CD4-positive, alpha-beta T cell (primary cell): ENCODE measurements at places on chromosomes 5 and 9.

- DNase-seq = no peak
Observed at GRCh38 chr9:89838621-89839020, 233.8 kb downstream of the GADD45G start.

GRCh38 chr9:84297162-84297821 is 43.3 kb downstream of the SLC28A3 start:
- DNase-seq = no peak

- no peak for DNase-seq
Observed at GRCh38 chr5:75331-76320, 16.3 kb upstream of the PLEKHG4B start.

DNA sequence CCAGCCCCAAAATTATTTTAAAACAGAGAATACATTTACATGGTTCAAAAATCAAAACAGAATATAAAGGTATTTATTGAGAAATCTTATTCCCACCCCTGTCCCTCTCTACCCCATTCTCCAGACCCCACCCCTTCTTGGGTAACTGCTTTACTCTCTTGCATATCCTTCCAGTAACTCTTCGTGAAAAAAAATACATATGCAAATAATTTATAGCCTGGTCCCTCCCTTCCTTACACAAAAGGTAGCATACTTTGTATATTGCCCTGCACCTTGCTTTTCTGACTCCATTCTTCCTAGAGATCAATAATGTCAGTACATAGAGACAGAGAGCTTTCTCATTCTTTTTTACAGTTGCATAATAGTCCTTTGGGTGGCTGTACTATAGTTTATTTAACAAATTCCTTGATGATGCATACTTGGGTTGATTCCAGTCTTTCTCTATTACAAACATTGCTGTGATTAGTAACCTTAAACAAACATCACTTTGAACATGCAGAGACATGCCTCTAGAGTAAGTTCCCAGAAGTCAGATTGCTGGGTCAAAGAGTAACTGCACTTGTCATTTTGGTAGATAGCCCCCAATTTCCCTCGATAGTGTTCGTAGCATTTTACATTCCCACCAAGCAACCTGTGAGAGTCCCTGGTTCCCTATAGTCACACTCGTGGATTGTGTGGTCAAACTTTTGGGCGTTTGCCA is 47.9 kb downstream of the STOM start:
- DNase-seq = peak; percentile 5

DNA sequence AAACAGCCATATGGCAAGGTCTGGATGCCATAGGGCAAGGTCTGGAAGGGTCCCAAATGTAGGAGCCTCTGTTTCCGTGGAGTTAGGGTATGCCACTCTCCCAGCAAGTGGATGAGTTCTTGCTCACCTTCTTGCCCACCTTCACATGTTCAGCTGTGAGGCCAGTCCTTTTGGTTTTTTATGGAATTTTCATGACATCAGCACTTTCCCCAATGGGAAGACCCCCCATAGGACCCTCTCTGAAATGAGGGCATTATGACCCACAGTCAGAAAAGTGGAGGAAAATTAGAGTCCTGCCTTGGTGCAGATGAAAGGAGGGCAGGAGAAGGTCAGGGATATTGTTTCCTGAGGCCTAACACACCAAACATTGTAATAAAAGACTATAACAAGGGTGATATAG is 53.9 kb downstream of the RASA1 start:
- DNase-seq = no peak

- DNase-seq = no peak
Observed at GRCh38 chr5:179123491-179124272, 63.5 kb downstream of the ZNF354C start.

- DNase-seq = no peak
Observed at GRCh38 chr5:91643797-91644196, 260.7 kb upstream of the ARRDC3 start.

GRCh38 chr9:14401911-14402310 is 88.0 kb upstream of the NFIB start:
- no peak for DNase-seq

GRCh38 chr9:90915693-90916092 is 114.1 kb downstream of the SYK start:
- no peak for DNase-seq

- DNase-seq = no peak
Observed at GRCh38 chr9:113622600-113623400, 159.3 kb downstream of the RGS3 start.

DNA sequence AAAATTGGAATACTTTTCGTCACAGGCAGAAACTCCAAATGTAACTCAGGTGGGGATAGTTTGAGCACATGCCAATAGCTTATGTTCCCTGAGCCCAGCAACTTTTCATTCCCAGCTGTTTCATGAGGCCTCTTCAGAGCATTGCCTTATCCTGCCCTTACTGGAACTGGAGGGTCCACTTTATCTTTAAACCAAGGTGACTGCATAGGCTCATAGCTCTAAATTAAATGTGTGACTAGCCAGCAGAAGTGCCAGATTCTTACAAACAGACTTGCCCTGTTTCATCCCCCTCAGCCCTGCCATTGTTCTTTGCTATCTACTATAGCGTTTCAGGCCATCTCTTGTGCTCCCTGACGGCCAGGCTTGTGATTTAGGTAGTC is 8.1 kb upstream of the LCP2 start:
- no peak for DNase-seq

DNA sequence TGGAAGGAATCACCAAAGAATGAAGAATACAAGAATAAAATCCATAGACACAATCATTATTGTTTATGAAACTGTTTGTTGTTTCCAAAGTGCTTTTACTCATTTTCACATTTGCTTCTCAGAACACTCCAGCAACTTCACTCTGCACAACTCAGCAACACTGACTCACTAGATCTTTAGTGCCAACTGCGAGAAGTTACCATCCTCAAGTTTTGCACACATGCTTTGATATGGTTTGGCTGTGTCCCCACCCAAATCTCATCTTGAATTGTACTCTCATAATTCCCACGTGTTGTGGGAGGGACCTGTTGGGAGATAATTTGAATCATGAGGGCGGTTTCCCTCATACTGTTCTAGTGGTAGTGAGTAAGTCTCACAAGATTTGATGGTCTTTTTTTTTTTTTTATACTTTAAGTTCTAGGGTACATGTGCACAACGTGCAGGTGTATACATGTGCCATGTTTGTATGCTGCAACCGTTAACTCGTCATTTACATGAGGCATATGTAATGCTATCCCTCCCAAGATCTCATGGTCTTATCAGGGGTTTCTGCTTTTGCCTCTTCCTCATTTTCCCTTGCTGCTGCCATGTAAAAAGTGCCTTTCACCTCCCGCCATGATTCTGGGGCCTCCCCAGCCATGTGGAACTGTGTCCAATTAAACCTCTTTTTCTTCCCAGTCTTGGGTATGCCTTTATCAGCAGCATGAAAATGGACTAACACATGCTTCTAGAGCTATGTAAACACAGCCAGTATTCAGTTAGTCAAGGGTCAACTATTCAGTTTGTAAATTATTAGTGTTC is 36.9 kb downstream of the CLINT1 start:
- DNase-seq = no peak

DNA sequence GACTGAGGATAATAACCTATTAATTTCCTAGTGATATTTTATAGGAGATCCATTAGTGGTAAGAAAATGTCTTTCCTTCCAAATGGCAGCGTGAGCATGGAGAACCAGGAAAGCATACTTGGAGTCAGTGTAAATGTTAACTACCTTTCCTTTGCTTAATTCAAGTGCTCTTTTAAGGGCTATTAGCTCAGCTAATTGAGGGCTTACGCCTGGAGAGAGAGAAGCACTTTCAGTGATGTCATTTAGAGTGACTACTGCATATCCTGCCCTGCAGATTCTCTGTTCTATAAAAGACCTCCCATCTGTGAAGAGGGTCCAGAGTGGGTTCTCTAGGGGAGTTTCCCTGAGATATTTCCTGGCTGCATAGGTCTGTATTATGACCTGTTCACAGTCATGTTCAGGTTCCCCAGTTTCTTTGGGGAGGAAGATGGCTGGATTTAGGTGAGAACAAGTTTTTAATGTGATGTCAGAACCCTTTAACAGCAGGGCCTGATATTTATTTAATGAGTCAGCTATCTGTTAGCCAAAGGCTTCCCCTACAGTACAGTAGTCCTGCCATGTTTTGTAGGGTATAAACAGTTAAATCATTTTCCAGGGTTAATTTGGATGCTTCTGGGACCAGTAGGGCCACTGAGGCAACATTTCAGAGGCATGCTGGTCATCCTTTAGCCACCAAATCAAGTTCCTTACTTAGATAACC is 89.6 kb downstream of the TRIM36 start:
- no peak for DNase-seq

DNA sequence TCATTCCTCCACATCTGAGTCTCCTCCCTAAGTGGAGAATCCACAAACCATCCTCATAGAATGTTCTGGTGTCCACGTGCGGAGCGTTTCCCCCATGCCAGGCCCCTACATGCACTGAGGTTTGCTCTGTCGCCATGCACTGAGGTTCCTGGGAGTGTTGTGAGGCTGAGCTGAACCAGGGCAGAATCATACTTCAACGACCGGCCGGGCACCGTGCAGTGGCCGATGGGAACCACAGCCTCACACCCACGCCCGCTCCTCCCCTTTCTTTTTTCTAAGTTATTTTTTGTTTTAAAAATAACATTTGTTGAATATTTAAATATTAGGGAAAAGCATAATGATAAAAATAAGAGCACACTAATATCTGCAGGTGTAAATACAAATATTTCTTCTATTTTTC is 260.4 kb upstream of the IRX4 start:
- DNase-seq = no peak

GRCh38 chr9:132708769-132709430 is 38.6 kb downstream of the GTF3C4 start:
- no peak for DNase-seq

GRCh38 chr5:157734436-157734835 is 3.2 kb downstream of the THG1L start:
- no peak for DNase-seq

- DNase-seq = no peak
Observed at GRCh38 chr5:89934069-89934468, 475.5 kb downstream of the CETN3 start.

- no peak for DNase-seq
Observed at GRCh38 chr9:29730163-29730562, 2156.9 kb upstream of the C9orf72 start.

DNA sequence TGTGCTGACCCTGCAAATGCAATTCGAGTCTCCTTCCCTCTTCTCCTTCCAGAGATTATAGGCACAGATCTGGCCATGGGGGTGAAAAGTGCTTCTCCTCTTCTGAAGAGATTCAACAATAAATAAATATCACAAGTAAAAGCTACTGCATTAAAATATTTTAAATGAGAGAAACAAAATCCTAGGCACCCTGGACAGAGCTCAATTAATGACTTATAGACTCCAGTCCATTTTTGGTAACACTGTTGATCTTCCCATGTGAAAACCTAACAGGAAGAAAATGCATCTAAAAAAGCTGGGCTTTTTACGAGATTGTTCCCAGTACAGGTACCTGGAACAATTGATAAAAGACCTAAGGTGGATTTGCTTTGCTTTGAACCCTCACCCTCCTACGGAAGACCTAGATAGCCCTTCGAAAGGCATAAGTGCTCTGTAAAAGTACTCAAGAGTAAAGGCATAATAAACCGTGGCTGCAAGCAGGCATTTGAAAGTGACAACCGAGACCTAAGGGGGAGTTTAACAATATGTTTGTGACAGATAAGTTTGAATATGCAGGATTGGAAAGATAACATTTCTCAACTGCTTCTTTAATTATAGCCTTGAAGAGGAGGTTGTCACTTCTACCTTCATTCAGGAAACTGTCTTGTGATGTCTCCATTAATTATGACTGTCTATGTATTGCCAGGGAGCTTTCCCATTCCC is 29.4 kb upstream of the MED10 start:
- no peak for DNase-seq

DNA sequence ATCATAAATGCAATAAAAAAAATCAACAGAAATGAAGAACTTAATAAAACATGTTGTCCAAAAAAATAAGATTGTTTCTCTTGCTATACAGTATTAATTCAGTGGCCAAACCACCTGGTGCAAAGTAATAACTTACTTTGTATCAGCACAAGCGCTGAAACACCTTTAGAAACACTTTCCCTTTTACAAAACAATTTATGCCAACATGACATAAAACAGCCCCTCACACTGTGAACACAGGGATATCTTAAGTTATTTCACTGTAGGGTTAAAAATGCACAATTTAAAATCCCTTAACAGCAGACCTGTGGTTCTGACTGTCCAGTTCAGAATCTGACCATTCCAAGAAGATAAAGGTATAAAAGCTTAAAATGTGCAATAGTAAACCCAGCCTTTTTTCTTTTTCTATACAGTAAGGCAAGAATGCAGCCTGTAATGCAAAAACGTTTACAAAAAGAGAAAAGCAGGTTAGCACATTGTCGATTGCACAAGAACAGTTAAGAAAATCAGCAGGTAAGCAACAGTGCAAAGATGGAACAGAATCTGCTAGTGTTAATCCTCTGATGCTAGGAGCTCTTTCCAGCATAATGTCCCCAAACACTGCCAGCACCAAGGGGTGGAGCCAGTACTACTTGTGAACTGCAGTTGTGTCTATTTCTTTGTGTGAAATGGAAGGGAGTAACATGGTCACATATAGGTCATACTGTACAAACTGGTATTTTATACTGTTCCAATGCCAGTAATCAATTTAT is 21.6 kb downstream of the RAB14 start:
- DNase-seq = no peak

DNA sequence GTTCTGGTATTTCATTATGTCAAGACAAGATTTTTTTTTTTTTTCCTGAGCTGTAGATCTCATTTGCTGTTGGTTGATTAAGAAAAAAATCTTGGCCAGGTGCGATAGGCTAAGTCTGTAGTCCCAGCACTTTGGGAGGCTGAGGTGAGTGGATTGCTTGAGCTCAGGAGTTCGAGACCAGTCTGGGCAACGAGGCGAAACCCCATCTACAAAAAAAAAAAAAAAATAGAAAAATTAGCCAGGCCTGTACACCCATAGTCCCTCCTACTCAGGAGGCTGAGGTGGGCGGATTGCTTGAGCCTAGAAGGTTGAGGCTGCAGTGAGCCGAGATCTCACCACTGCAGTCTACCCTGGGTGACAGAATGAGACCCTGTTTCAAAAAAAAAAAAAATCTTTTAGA is 12.2 kb downstream of the CDC42SE2 start:
- no peak for DNase-seq

- DNase-seq = no peak
Observed at GRCh38 chr5:80503641-80504040, 15.7 kb downstream of the FAM151B start.
